ENCODE measurements at places on chromosomes 11 and 22.

DNA sequence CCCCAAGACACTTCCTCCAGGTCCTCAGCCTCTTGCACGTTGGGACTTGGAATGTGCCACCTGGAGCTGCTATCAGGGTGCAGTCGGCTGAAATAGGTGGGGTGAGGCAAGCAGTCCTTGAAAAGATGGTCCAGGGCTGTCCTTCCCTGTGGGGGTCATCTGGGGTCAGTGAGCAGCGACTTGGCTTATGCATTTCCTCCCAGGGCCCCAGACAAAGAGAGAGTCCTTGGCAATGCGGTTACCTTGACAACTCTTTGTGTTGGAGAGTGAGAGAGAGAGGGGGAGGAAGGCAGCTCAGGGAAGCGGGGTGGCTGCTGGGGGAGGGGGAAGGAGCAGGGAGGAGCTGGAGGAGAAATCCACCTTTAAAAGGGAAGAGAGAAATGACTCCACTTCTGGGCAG is 93.8 kb downstream of the MIAT start:
- DNase-seq, result no peak

DNA sequence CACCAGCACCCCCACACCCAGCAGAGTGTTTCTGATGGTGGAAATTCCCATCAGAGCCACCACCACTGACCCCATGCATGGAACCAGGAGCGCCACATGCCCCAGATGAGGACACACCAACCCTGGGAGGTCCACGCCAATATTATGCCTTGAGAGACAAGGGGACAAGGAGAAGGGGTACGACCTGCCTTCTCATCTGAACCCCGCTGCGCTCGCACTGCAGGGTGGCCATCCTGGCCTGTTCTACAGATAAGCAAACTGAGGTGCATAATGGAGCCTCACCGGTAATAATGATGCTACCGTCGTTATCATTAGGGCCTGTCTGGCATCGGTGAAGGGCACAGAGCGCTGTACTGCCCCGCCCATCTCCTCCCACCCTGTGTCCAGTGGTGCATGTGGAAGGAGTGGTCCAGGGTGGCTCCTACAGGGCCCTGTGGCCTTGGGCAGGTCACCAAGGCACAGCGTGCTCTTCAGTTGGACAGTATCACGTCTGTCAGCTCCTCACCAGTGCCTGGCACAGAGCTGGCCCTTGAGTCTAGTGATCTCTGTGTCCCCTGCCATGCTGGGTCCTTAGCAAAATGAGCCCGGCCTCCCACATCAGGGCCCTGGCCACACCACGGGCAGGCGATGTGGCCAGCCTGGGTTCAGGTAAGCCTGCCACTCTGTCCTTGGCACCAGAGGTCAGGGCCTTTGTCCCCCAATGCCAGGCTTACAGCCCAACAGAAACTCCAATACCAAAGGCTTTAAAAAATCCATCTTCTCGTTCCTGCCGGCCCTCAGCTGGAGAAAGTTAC is 92.2 kb downstream of the PHF21B start:
- no peak for DNase-seq

GRCh38 chr11:130344841-130345240 is 30.1 kb upstream of the ZBTB44 start:
- no peak for DNase-seq

GRCh38 chr11:35247863-35248262 is 108.9 kb downstream of the CD44 start:
- peak; percentile 26 for DNase-seq

GRCh38 chr11:132429685-132430084 is 1059.3 kb downstream of the NTM start:
- no peak for DNase-seq

- no peak for DNase-seq
These were observed 83.1 kb upstream of the PRODH start for GRCh38 chr22:19019029-19019678.

DNA sequence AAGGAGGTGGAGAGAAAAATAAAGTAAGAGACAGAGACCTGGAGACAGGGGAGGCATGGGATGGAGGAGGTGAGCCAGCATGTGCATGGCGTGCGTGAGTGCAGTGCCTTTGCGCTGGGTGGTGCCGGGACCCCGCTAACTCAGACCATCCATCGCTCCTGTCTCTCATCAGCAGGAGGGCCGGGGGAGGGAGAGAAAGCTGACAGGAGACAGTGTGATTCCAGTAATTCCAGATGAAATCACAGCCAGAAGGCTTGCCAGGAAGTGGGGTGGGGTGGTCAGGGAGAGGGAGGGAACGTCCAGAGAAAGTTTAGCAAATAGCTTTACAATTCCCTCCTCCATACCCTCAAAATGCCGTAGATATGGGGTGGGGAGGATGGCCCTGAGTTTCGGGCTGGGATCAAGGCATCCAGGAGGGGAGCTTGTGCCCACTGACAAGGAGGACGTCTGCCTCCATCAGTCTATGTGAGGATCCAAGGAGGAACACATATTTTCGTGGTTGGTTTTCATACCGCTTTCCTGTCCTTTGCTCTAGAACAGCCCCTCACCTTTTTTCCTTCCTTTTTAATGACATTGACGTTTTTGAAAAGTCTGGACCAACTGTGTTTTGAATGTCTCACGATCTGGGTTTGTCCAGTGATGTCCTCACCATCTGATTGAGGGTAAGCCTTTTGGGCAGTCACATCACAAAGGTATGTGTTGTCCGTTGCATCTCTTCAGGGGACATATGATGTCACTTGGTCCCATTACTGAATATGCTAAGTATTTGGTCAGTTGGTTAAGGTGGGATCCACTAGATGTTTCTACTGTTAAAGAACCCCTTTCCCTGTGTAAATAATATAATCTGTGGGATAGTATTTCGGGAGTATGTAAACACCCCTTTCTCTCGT is 567.3 kb downstream of the MIAT start:
- no peak for DNase-seq

DNA sequence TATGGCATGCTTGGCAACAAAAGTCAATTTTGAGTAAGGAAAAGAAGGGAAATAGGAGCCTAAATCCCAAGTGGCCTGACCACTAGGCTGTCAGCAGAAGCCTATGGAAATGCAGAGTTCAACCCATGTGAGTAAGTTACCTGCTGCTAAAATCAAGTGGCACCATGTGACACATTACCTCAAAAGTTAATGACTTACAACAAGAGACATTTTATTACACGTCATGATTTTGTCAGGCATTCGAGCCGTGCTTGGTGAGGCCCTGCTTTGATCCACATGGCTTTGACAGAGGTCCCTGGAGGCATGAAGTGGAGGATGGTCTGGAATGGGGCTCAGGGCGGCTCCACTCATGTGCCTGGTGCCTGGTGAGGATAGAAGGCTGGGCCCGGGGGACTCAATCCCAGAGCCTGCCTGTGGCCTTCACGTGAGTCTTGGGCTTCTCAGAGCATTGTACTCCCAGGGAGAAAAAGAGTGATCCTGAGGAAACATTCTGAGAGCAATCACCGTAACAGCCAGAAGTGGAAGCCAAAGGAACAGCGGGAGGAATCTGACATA is 339.1 kb upstream of the B3GAT1 start:
- DNase-seq, result no peak

DNA sequence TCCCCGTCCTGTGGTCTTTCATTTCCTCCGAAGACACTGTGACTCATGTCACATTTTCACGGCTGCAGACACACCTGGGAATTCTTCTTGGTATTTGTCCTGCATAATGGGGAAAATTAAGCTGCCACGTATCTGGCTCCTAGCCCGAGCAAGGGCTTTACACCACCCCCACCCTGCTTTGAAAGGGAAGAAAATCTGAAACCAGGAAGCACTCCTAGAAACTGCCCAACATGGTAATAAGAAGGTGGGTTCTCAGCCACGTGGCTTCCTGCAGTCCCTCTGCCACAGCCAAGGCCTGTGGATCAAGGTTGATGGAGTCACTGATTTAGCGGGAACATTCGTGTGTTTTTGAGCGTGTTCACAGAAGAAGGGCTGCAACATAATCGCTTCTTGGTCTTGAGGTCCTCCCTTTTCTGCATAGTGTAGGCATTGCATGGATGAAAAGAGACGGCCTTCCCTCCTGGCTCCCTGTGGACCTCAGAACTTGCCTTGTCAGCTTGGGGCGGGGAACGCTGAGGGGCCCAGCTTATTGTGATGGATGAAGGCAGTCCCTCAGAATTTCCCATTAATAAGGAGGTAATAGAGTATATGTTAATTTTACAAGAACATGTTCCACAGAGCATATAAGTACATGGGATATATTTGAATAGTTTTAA is 292.0 kb downstream of the NTM start:
- DNase-seq, result no peak

DNA sequence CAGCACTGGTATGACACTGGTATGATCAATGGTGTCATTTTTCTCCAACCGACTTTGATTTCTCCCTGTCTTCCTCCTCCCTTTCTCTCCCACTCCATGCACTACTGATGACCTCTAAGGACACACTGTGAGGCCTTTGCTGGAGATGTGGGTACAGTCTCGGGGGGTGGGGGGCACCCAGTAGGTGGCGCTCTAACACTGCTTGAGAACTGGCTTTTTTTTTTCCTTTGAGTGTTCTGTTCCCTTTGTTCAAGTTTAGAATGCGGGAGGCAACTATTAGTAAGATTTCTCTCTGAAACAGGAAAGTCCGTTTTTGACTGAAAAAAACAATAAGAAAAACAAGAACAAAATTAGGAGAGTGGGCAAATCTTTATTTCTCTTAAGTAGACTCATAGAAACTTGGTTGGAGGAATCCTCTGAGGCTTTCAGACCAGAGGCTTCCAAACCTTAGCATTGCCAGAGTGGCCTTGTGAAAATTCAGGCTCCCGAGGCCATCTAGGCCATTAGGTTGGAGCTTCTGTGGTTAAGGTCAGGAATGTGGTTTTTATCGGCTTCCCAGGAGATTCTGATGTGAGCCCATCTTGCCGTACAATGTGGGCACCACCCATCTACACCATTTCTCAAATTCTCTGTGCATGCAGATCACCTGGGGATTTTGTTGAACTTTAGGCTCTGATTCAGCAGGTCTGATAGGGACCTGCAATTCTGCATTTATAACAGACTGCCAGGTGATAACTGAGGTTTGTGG is 43.2 kb downstream of the PANX1 start:
- peak; percentile 26 for DNase-seq

DNA sequence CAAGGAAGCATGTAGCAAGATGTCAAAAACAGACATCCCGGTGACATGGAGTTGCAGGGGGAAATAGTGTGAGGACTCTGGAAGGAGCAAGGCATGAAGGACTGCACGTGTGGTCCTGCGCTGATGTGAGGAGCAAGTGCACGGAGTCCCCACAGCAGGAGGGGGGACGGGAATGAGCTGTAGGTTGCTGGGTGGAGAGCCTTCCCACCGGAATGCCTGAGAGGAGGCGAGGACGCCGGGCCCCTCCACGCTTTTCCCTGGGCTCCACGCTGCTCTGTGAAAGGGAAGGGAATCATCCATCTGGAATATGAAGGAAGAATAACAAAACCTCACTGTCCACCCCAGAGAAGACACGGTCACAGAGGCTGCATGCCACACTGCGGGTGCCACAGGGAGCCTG is 23.6 kb upstream of the EFCAB6 start:
- DNase-seq, result no peak

GRCh38 chr22:27667121-27667843 is 134.3 kb downstream of the MN1 start:
- DNase-seq, result no peak

DNA sequence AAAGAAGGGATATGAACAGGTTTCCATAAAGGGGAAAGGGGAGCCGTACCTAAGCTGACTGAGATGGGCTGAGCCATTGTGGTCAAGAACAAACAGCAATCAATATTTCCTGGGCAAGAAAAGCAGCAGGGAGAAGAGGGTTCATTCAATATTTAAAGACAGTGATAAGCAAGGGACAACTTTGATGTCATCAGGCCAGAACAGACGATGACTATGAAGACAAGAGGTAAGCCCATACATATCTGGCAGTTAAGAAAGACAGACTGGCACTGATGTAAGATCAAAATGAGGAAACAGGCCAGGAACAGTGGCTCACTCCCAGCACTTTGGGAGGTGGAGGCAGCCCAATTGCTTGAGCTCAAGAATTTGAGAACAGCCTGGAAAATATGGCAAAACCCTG is 2.4 kb downstream of the OR5A2 start:
- DNase-seq, result no peak

- DNase-seq, result no peak
These were observed 12.8 kb downstream of the GATD1 start for GRCh38 chr11:764322-765024.

DNA sequence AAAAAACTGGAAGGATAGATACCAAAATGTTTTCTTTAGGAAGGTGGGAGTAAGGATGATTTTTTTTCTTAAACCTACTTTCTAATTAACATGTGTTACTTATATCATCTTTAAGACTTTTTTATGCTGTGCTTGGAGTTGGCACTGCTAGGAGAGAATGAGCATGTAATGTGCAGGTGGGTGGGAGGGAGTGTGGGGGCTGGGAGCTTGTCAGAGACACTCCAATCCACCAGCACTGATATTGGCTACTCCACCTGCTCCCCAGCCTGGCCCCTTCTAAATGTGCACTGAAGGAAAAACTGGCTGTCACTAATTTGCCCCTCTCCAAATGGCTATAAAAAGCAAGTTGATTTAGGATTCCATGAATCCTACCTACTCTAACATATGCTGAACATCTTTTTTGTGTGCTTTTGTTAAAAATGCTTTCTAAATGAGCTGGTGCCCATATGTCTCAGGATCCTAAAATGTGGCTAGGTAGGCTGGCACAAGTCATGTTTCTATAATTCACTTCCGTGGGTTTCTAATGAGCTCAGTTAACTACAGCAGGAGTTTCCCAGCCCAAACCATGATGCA is 44.3 kb upstream of the BMAL1 start:
- DNase-seq, result no peak

DNA sequence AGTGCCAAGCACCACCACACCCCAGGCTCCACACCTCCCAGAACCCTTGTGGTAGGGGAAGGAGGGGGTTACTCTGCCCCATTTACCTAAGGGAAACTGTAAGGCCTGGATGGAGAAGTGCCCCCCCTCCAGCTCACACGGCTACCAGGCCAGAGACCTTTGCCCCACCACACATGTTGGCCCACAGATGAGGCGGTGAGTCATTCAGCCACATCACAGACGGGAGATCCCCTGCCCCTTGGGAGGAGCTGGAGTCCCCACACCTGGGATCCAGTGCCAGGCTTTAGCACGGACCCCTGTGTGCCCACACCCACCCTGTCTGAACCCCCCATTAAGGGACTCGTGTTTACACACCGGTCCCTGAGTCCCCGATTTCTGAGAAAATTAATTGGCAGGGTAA is 24.9 kb downstream of the CDKN1C start:
- no peak for DNase-seq

DNA sequence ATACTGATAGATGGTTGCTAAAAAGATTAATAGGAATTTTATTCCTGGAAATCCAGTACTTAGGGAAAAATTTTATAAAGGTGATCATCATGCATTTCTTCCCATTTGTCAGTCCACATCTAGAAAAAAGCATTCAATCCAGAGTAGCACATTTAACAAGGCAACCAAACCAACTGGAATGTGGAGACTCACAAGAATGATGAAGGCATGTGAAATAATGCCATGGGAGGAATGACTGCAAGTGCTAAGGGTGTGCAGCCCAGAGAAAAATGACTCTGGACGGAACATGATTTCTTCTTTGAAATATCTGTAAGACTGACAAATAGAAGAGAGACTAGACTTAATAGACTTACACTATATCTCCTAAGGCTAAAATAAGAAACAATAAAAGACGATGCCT is 33.8 kb downstream of the BLID start:
- no peak for DNase-seq

- DNase-seq, result no peak
These were observed 891.4 kb downstream of the METTL15 start for GRCh38 chr11:28999620-29000019.

Data from activated gamma-delta T cell treated with Interleukin-2 at 50 U/mL for 16 hours (primary cell).